ENCODE measurements at places on chromosomes 7 and 10.

- no peak for DNase-seq
These were observed 19.1 kb upstream of the INPP5F start for GRCh38 chr10:119706521-119707278.

- no peak for DNase-seq
These were observed 345 bp downstream of the COBL start for GRCh38 chr7:51316262-51316665.

DNA sequence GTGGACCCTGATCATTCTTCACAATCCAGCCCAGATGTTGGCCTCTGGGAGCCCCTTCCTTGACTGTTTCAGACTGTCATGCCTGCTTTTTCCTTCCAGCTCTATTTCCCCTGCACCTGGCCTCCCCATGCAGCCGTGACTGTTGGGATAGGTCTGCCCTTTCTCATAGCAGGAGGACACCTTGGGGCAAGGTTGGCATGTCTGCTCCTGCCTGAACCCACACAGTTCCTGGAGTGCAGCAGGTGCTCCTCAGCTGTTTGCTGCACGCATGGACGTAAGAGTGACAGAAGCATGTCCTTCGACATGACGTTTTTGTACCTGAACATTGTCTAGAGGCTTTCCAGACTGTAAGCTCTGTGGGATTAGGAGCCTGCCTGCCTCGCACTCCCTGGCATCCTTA is 24.0 kb downstream of the POR start:
- DNase-seq: no peak

- DNase-seq: no peak
These were observed 222.1 kb downstream of the GLI3 start for GRCh38 chr7:42014625-42015618.

DNA sequence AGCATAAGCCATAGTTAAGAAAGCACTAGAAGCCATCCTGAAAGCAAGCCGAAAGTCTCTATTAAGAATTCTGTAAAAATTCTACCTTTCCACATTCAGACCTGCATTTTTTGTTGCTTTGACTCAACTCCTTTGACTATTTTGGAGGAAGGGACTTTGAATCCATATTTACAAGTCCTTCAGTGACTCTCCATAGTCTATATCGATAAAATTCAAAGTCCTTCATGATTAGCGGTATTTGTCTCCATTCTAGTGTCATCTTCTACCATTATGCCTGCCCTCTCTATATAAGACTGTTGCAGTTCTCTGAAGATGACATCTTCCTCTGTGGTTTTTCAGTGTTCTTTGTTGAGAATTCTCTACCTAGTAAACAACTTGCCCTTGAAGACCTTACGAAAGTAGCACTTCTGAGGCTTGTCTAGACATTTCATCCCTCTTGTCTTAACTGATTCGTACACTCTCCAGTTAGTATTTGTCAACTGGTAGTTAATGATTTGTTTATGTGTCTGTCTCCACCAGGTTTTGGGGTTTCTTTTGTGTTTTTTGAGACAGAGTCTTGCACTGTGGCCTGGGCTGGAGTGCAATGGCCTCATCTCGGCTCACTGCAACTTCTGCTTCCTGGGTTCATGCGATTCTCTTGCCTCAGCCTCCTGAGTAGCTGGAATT is 1.7 kb downstream of the CCSER2 start:
- DNase-seq: no peak

DNA sequence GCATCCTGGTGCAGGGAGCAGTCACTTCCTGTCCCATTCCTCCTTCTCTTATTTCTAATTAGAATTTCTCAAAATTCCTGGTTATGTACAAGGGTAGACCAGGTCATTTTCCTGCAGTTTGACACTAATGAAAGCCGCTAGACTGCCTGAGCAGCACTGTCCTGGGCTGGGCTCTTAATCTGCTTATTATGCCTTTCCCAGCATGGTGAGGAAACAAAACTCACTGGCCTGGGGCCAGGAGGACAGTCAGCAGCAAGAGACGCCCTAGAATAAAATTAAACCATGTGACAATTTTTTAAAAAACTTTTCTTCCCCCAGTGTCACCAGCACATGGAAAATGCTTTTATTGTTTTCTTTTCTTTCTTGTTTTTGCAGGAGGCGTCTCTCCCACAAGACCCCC is 647.5 kb downstream of the TYW1 start:
- no peak for DNase-seq

- no peak for DNase-seq
These were observed 18.6 kb downstream of the OPALIN start for GRCh38 chr10:96339956-96340904.

- DNase-seq: no peak
These were observed 72.3 kb downstream of the CLEC2L start for GRCh38 chr7:139595806-139596205.

GRCh38 chr7:92824450-92824849 is 11.9 kb downstream of the CDK6 start:
- no peak for DNase-seq

DNA sequence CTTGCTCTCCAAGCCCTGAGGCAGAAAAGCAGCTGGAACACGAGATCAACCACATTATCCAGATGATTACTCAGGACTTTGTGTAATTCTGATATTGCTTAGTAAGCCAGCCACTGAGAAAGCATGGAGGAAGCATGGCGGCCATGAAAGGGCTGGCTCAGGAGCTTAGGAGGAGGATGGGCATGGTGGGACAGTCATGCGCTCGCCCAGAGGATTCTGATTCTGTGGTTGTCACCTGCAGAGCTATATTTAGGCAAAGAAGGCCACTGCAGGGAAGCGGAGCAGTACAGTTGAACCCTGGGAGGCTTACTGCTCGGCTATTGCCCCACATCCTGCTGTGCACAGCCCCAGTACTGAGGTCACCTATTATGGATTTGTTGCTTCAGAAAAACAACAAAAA is 128.8 kb upstream of the DNAJB12 start:
- DNase-seq: no peak

- no peak for DNase-seq
These were observed 31.5 kb downstream of the FAM241B start for GRCh38 chr10:69661414-69662172.

DNA sequence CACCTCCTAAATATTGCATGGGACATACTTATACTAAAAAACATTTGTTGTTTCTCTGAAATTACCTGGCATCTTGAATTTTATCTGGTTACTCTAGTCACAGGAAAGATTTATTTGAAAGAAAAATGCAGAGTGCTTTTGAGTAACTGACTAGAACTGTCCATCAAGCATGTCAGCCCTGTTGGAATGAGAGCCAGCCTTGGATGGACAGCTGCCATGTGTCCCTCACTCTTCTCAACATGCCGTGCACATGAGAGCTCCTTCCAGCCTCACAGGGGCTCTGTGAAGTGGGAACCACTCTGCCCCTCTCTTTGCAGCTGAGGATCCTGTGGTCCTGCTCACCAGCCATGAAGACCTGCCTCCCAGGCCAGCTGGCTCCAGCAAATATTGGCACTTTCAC is 118.3 kb upstream of the SHH start:
- no peak for DNase-seq

DNA sequence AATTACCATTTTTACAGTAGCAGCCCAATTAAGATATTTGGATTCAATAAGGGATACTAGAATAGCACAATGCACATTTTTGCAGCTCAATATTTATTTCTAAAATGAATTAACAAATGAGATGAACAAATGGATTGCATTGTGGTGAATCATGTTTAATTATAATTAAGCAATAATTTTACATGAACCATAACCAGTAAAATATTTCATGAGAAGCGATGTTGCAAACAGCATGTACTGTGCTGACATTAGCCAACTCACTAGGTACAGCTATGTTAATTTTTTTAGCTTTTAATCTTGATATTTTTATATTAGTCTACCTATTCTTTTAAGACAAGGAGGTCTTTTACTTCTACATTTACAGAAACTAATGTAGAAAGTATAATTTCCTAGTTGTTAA is 399.1 kb upstream of the AKR1E2 start:
- no peak for DNase-seq

- no peak for DNase-seq
These were observed 259.0 kb downstream of the PHTF2 start for GRCh38 chr7:78057571-78057970.

DNA sequence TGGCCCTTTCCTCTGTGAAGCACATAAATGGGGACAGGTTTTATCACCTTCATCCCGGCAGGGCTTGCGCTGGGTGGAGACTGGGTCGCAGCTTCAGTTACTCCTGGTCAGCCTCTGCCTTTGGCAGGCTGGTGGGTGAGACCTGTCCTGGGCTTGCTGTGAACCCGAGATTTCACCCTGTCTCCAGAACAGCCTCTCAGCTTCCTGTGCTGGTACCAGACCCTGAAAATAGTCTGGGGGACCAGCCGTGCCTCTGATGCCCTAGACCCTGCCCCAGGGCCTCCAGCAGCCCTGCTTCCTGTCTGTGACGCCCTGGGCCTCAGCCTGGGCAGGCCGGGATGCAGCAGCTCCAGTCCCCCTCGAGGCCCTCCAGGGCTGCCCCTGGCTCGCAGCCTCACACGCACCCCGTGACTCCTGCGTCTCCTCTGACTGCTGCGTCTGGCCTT is 13.2 kb upstream of the PWWP2B start:
- DNase-seq: no peak

DNA sequence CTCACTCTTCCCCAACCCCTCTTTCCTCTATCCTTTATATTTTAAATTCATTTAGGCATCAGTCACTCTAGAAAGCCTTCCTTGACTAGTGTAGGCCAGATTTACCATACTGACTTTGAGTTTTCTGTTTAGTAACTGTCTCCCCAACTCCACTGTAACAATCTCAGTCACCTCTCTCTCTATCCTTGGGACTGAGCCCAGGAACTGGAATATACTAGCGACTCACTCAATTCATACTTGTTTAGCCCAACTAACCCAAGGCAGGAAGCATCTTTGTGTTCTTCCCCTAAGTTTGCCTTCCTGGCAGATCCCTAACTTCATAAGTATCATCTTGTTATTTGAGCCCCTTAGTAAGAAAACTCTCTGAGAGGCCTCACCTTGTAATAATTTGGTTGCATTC is 19.1 kb downstream of the PLCE1 start:
- DNase-seq: no peak

DNA sequence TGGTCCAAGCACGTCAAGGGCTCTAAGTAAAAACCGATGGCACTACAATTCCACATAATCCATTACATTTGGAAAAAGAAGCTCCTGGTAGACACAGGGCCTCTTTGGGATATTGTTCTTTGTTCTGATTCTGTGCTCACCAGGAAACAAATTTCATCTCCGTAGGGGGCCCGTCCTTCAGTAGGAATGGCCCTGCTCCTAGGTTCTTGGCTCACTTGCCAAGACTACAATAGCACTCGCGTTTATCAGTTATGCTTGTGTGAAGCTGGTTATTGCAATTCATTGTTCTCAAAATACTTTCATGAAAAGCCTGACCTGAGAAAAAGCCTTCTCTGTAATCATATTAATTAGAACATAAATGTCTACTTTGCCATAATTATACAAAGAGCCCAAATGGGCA is 10.3 kb upstream of the ZC3HAV1L start:
- DNase-seq: no peak

DNA sequence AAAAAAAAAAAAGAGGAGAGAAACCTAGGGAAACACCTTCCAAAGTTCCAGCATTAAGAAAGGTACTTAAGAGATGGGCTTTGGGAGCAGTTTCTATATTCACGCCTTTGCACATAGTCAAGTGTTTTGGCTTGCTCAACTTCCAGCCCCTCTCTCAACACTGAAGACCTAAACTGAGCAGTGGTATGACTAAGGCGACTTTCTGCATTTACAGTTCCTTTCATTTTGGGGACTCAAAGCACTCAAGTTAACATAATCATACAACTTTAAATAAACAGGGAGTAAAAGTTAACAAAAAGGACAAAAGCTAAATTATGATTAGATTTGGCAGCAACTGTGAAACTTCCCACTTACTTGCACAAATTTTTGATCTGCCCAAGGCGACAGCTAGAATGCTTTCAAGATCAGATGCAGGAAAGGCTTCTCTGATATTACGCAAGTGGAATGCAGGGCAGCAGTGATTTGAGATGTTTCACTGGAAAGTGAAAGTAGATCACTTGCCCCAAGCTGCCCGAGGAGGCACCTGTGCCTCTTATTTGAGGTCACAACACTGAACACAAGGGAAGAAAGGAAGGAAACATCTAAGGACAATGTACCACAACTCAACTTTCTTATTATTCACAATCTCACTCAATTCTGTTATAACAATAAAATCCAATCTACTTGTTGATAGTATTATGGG is 199.5 kb downstream of the SKAP2 start:
- DNase-seq: no peak

DNA sequence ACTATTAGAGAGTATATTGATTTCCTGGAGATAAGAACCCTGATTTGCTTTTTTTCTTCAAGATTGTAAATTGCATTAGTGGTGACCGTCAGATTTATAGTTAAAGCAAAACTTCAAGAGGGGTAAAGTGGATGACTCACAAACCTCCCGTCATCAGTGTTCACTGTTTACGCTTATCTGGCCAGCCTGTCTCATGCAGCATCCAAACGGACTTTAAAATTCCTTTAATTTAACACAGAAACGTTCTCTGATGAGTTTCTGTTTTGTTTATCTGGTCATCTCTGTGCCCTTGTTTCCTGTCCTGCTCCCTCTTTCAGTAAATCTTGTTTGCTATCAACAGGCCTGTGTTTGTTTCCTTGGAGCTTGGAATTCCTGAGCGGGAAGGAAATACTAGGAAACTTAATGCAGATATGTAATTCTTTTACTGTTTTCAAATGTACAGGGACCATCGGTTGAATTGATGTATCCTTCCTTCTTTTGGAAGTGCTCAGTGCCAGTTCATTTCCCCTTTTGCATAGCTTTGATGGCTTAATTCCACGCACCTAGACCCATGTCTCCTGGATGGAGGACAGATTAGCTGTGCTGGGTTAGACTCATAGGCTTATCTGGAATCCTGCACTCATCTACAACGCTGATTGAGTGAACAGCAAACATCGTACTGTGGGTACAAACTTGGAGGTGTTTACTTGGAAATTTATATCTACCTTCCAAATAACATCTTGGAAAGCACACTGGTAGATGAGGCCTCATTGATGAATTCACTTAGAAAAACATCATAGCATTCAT is 21.3 kb downstream of the PTPRE start:
- no peak for DNase-seq

GRCh38 chr10:34403512-34403911 is 411.6 kb downstream of the PARD3 start:
- no peak for DNase-seq

- no peak for DNase-seq
These were observed 14.4 kb downstream of the MYO1G start for GRCh38 chr7:44964384-44964830.

GRCh38 chr10:79027147-79028055 is 41.4 kb upstream of the ZMIZ1 start:
- no peak for DNase-seq

DNA sequence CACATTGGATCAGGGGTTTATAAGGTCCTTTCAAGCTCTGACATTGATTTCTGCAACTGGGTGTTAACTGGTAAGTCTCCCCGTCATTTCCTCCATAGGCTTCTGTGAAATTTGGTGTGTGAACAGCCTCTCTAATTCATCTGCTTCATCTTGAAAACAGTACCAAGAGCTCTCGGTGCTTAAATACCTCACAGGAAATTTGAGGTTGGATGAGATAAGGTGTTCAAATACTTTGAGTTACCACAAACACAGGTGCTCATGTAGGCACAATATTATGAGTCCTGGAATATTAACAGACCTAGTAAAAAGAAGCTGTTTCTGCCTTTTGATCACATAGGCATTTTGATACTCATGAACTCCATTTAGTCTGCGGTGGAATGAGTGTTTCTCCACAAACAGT is 85.2 kb downstream of the RTKN2 start:
- DNase-seq: no peak

- DNase-seq: no peak
These were observed 220.6 kb downstream of the FAM107B start for GRCh38 chr10:14554091-14554490.

GRCh38 chr7:157570531-157571200 is 233.9 kb downstream of the DNAJB6 start:
- no peak for DNase-seq

- no peak for DNase-seq
These were observed 138.1 kb downstream of the KIAA1217 start for GRCh38 chr10:24346877-24347519.
